H4 (cell line): ENCODE measurements at places on chromosomes 2 and 18.

DNA sequence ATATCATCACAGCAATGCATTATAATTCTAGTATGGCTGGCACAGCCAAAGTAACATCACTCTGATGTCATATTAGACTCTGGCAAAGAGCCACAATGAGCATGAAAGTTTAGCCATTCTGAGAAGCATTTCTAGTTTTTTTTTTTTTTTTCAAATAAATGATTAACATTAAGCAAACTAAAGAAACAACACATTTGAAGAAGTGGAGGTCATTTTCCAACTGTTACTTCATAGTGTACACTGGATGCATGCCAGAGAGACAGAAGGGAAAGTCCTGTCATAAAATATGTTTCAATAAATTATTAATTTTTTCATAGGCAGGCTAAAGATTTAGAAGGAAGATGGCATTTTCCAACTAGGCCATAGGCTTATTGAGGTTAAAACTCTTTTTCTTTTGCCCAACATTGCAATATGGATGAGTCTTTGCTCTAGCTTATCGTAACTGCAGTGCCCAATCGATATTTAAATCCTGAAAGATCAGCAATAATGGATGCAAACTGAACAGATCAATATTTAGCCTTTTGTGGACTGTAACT, 1630.4 kb upstream of the ACVR2A start:
- no peak for DNase-seq

DNA sequence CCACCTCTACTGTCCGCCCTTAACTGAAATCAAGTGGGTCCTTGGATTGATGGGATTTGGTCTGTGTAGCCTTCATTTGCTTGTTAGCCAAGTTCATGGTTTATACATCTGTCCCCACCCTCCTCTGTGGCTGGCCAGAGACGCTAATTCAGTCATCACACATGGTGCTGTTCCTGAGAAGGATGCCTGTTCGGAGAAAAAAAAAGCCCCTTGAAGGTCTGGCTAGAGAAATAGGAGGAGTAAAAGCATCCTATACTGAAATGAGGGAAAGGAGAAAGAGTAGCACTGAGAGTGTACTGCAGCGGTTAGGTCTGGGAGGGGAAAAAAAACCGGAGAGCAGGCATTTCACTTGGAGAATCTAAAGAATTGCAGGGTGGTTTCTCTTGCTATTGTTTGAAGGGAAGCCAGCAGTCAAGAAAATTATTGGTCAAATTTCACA, 180.6 kb upstream of the EPAS1 start:
- DNase-seq = no peak

GRCh38 chr2:146978577-146979555, 866.0 kb upstream of the ACVR2A start:
- no peak for DNase-seq

- DNase-seq = peak; percentile 85
Measured at GRCh38 chr2:172285010-172285621, 142.3 kb upstream of the ITGA6 start.

DNA sequence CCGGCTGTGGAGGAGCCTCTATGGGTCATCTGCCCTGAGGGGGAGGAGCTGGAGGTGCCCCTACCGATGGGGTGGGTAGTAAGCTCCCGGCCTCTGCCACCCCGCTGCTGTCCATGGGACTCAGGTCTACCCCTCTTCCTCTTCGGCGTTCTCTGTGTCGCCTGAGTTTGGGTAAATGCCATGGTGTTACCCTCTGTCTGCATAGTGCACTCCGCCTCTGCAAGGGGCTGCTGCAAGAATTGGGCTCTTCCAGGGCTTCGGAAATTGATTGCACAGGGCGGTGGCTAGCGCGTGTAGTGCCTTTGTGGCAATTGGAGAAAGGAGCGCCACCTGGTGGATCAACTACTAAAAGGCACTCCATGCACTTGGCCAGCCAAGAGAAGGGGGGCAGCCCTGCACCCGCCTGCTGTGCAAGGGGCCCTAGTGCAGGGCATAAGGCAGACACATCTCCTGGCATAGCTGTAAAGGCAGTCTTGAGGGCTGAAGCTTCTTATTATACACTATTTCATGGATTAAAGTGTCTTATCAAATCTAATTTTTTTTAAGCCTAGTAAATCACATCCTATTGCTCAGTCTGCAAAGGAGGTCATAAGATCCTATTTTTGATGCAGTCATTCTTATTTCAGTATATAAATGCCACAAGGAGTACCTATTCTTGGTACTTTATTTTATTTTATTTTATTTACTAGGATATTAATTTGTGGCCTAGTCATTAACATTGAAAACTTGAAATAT, 308.9 kb downstream of the PDE11A start:
- DNase-seq = peak; percentile 63

GRCh38 chr2:205017912-205018311, 472.6 kb downstream of the PARD3B start:
- no peak for DNase-seq

- no peak for DNase-seq
Measured at GRCh38 chr2:22821458-22821857, 563.5 kb upstream of the KLHL29 start.

GRCh38 chr2:42658306-42658705, 89.9 kb downstream of the MTA3 start:
- no peak for DNase-seq
